Common myeloid progenitor, CD34-positive (primary cell): ENCODE measurements at places on chromosomes 4 and X.

- H3K27me3 ChIP-seq, result no peaks in the 10 kb centered on the region
- H3K27ac ChIP-seq, result no peak overlapping the region
- no peaks in the 10 kb centered on the region for H3K36me3 ChIP-seq
- no peak overlapping the region for H3K4me3 ChIP-seq
- DNase-seq, result no peak
Measured at GRCh38 chr4:71167083-71167482, 171.7 kb upstream of the SLC4A4 start.

GRCh38 chr4:186203406-186203805, 12.0 kb downstream of the CYP4V2 start:
- peak overlapping the region; percentile 83 for H3K4me3 ChIP-seq
- no peaks in the 10 kb centered on the region for H3K4me1 ChIP-seq
- H3K27me3 ChIP-seq, result no peaks in the 10 kb centered on the region
- H3K27ac ChIP-seq, result peak overlapping the region; percentile 46
- DNase-seq, result peak; percentile 74

GRCh38 chr4:110087070-110087708, 111.2 kb downstream of the ELOVL6 start:
- no peak overlapping the region for H3K4me3 ChIP-seq
- H3K27ac ChIP-seq, result no peak overlapping the region
- DNase-seq, result peak; percentile 23
- H3K27me3 ChIP-seq, result no peaks in the 10 kb centered on the region

GRCh38 chrX:40402831-40403533, 177.8 kb upstream of the ATP6AP2 start:
- no peak overlapping the region for H3K4me3 ChIP-seq
- peak; percentile 31 for DNase-seq
- no peak overlapping the region for H3K27ac ChIP-seq
- peaks cover 6% of the 10 kb centered on the region for H3K4me1 ChIP-seq

DNA sequence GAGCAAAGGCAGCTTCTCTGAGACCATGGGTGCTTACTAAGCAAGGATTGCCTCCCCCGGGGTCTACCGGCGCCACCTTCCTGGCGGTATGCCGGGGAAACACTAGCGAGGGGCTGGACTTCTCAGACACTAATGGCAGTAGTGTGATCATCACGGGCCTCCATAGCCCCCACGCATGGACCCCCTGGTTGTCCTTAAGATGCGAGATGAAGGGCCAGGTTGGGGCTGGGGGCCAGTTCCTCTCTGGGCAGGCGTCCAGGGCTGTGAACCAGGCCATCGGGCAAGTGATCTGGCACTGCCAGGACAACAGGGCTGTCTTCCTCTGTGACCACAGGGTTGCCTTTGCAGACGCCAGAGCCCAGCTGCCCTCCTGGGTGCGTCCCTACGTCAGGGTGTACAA, 60.7 kb downstream of the ALPK1 start:
- no peak overlapping the region for H3K27ac ChIP-seq
- H3K4me3 ChIP-seq, result no peak overlapping the region
- H3K36me3 ChIP-seq, result peaks cover 58% of the 10 kb centered on the region
- no peaks in the 10 kb centered on the region for H3K4me1 ChIP-seq

DNA sequence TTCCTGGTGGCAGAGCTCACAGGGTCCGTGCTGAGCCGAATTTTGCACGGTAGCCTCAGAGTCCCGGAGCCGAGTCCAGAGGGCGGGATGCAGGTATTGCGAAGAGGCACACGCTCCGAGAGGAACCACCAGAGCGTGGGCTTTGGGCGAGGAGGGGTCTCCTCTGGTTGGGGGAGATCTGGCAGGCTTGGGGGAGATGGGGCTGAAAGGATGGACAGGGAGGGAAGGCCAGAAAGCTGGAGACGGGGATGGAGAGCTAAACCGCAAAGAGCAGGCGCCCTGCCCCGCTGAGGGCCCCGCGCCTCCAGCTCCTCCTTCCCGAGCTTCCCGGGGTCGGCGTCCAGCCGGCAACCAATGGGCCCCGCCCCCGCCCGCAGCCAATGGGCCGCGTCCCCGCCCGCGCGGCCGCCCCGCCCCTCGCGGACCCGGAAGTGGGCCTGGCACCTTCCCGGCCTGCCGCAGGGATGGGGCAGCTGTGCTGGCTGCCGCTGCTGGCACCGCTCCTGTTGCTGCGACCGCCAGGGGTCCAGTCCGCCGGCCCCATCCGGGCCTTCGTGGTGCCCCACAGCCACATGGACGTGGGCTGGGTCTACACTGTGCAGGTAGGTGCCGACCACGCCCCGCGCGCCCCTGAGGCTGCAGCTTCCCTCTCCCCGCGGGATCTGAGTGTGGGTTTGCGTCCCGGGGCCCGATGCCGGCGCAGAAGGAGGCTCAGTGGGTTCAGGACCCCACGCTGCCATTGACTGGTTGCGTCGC, at the start of gene MAN2B2:
MAN2B2 (plus strand) TSS at position 443 of the 756 bp plus-strand sequence; CDS start at position 465, 22 bp downstream.
- H3K27ac ChIP-seq, result no peak within 1 kb of the TSS
- peak within 1 kb of the TSS; percentile 85 for H3K4me3 ChIP-seq
- peak; percentile 58 for DNase-seq
- peaks cover 14% of the 10 kb centered on the region for H3K36me3 ChIP-seq
- no peaks in the 10 kb centered on the region for H3K4me1 ChIP-seq

DNA sequence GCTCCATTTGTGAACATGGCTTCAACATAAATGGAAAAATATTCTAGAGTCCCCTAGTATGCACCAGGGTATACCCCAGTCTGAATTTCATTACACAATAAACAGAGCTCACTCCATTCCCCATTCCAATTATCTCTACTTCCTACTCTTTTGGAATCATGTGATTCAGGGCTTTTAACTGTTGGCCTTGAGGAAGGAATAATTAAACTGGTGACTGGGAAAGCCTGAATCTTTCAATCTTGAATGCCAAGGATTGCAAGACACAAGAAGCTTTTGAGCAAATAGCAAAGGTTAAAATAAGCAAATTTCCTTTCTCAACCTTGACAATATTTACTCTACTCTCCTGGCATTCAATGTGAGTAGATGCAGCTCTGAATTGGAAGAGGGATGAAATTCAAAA, 77.5 kb upstream of the INPP4B start:
- no peaks in the 10 kb centered on the region for H3K4me1 ChIP-seq
- no peak for DNase-seq
- H3K4me3 ChIP-seq, result no peak overlapping the region
- no peak overlapping the region for H3K27ac ChIP-seq

GRCh38 chr4:2445571-2445970, 23.3 kb upstream of the RNF4 start:
- H3K4me3 ChIP-seq, result no peak overlapping the region
- no peaks in the 10 kb centered on the region for H3K27me3 ChIP-seq
- H3K4me1 ChIP-seq, result no peaks in the 10 kb centered on the region
- H3K36me3 ChIP-seq, result no peaks in the 10 kb centered on the region
- no peak overlapping the region for H3K27ac ChIP-seq

- peak; percentile 9 for DNase-seq
- H3K27me3 ChIP-seq, result no peaks in the 10 kb centered on the region
- H3K36me3 ChIP-seq, result no peaks in the 10 kb centered on the region
- no peaks in the 10 kb centered on the region for H3K4me1 ChIP-seq
- H3K27ac ChIP-seq, result no peak overlapping the region
Measured at GRCh38 chr4:149370785-149371420, 444.7 kb downstream of the IQCM start.

DNA sequence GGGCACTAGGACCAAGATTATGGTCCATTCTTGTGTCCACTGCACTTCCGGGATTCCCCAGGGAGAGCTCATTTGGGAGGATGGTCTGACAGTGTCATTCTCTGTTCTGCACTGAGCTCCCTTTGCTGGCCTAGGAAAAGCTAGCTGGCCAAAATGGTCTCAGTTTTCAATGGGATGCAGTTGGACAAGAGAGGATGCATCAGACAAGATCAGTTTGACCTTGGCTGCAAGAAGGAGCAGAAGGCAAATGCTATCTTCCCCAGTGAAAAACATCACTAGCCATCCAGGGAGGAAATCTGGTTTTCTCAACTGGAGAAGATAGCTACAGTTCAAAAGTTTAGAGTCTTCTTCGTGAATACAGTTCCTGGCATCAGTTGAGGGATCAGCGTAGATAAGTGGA, 221.1 kb downstream of the PTTG2 start:
- no peak overlapping the region for H3K4me3 ChIP-seq
- DNase-seq, result no peak
- peaks cover 20% of the 10 kb centered on the region for H3K4me1 ChIP-seq
- H3K27ac ChIP-seq, result no peak overlapping the region
- no peaks in the 10 kb centered on the region for H3K36me3 ChIP-seq

- no peaks in the 10 kb centered on the region for H3K27me3 ChIP-seq
- H3K4me3 ChIP-seq, result no peak overlapping the region
- H3K4me1 ChIP-seq, result no peaks in the 10 kb centered on the region
- H3K27ac ChIP-seq, result no peak overlapping the region
- DNase-seq, result no peak
Measured at GRCh38 chrX:9604111-9604907, 139.5 kb downstream of the TBL1X start.

GRCh38 chr4:110629214-110629754, 6.4 kb upstream of the PITX2 start:
- no peak overlapping the region for H3K27ac ChIP-seq
- peaks cover 79% of the 10 kb centered on the region for H3K27me3 ChIP-seq
- peaks cover 12% of the 10 kb centered on the region for H3K4me1 ChIP-seq
- no peak overlapping the region for H3K4me3 ChIP-seq

- H3K4me3 ChIP-seq, result no peak overlapping the region
- no peaks in the 10 kb centered on the region for H3K4me1 ChIP-seq
- H3K27me3 ChIP-seq, result no peaks in the 10 kb centered on the region
- no peak for DNase-seq
- no peak overlapping the region for H3K27ac ChIP-seq
- H3K36me3 ChIP-seq, result no peaks in the 10 kb centered on the region
Measured at GRCh38 chr4:168118116-168118655, 25.8 kb downstream of the ANXA10 start.

- H3K27ac ChIP-seq, result peak overlapping the region; percentile 36
- peaks cover 97% of the 10 kb centered on the region for H3K4me1 ChIP-seq
- no peak for DNase-seq
Measured at GRCh38 chrX:2703991-2704369, 12.9 kb downstream of the CD99 start.

DNA sequence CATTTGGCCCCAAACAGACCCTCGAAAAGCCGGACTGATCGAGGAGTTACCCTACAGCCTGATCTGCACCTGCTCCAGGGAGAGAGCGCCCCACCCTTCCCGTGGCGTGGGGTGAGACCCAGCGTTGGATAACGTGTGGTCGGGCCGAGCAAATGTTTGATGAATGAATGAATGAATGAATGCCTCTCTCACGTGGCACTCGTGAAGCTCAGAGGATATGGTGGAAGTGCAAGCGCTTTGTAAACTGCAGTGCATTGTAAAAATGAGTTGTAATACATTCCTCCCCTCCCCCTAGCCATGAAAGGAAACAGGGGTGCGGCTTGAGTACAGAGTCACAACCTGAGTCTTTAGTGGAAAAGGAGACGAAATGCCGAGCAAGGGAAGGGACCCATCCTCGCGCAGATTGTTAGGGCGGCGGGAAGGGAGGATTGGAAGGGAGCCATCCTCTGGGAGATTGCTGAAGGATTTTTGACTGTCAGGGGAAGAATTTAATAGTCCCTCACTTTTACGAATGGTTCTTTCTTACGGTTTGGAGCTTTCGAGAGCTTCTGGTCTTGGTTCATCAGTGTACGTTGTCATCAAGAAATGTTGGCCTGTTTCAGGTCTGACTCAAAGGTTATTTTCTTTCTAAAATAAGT, 772 bp upstream of the FBXW7 start:
- peaks cover 12% of the 10 kb centered on the region for H3K4me1 ChIP-seq
- peaks cover 10% of the 10 kb centered on the region for H3K36me3 ChIP-seq
- peak; percentile 84 for DNase-seq
- peak overlapping the region; percentile 82 for H3K4me3 ChIP-seq
- H3K27me3 ChIP-seq, result no peaks in the 10 kb centered on the region
- H3K27ac ChIP-seq, result peak overlapping the region; percentile 86

DNA sequence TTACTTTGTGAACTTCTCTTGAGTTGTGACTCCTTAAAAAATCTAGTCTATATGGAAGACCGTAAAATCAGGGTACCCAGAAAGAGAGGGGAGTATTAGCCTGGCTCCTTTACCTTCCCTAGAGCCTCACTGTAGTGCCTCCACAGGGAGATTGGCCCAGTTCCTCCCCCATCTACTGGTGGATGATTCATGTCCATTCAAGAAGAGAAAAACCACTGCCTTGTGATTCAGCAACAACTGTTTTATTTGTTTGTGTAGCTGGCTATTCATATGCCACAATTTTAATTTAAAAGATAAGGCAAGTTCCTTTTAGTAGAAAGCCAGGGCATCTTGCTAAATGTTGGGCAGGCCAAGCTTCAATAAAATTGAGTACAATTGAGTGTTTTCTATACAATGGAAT, 221.8 kb upstream of the KCNIP4 start:
- H3K4me3 ChIP-seq, result no peak overlapping the region
- DNase-seq, result no peak
- no peaks in the 10 kb centered on the region for H3K36me3 ChIP-seq
- no peak overlapping the region for H3K27ac ChIP-seq

DNA sequence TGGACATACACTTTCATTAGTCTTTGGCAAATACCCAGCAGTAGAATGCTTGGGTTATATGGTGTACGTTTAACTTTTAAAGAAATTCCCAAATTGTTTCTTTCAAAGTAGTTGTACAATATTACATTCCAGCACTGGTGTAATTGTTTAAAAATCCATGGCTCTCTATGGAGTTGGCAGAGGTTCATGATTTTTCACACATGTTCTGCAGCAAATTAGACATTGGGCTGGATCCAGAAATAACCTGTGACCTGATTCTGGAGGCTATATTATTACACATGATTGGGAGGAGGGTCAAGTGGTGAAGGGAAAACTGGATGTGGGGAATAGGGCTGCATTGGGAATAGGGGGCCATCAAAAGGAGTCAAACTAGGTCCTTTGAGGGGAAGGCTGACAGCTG, 41.9 kb downstream of the MAMLD1 start:
- H3K4me3 ChIP-seq, result no peak overlapping the region
- H3K36me3 ChIP-seq, result no peaks in the 10 kb centered on the region
- H3K4me1 ChIP-seq, result no peaks in the 10 kb centered on the region

DNA sequence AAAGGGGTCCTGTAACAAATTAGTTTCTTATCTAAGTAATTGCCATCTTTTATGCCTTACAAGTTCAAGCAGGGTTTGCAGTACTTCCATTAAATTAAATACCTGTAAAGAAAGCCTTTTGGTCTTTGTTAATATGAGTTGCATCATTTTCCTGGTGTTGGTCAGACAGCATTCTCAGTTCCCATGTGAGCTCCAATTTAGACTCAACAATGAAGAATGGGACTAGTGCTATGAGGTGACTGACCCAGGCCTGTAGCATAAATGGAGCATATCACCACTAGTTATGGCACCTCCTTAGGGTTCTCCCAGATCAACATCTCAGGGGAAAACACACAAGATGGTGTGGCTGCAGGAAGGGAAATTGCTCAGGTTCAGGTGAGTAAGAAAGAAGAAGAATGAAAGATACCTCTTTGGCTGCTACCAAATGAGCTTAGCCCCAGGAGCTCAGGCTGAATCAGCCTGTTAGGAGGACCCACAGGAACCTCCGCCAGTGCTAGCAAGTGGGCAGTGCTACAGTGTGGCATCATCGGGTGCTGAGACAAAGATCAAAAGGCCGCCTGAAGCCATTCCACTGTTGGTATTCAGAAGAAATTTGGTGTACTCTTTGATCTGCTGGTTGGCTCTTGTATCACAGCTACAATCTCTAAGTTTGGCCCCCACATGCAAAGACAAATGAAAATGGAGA, 1.8 kb downstream of the TTC29 start:
- H3K4me3 ChIP-seq, result no peak overlapping the region
- H3K27me3 ChIP-seq, result no peaks in the 10 kb centered on the region
- H3K27ac ChIP-seq, result no peak overlapping the region
- DNase-seq, result no peak
